ENCODE measurements at places on chromosomes 7 and 10. TPM values are rescaled to one million over a fixed set of nuclear protein-coding genes. Genes with fewer than 3 reads are reported as not detected.

DNA sequence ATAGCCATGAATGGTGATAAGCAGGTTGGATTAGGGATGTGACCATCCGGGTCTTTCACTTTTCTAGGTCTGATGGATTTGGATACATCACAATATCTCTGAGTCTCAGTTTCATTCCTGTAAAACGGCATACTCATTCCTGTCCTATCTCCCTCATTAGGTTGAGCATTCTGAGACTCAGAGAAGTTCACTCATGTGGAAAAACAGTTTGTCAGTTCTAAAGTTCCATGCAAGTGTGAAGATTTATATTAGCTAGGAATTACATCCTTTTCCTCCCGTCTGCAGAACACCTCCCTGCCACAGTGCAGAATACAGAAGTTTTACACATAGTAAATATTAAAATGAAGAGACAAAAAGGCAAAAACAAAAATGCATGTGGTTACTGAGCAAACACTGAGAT, 94.2 kb upstream of the SLC25A13 start:
- no peak for DNase-seq

- no peak for DNase-seq
Measured at GRCh38 chr7:38902449-38902848, 6.5 kb downstream of the VPS41 start.

DNA sequence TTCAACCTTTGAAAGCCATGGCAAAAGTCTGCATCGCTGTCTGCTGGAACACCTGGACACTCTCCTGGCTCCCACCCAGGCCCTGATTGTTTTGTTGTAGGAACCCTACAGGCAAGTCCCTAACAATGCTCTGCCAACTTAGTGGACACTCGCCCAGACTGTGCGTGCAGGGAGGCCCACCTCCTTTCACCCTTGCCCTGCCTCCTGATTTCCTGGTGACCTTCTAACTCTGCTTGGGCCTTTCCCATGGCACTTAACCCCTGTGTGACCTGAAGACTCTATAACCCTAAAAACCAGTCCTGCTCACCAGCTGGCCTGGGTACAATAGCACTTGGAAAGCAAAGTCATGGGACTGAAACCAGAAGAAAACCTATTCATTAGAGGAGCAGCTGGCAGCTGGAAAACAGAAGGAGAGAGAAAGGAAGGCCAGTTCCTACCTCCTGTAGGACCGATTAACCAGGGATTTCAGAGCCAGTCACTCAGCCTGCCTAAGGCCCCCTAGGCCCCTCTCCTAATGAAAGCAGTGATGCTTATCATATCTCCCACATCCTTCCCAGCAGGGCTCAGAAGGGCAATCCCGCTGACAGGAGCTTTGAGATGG, 82.7 kb upstream of the KMT2E start:
- no peak for DNase-seq

DNA sequence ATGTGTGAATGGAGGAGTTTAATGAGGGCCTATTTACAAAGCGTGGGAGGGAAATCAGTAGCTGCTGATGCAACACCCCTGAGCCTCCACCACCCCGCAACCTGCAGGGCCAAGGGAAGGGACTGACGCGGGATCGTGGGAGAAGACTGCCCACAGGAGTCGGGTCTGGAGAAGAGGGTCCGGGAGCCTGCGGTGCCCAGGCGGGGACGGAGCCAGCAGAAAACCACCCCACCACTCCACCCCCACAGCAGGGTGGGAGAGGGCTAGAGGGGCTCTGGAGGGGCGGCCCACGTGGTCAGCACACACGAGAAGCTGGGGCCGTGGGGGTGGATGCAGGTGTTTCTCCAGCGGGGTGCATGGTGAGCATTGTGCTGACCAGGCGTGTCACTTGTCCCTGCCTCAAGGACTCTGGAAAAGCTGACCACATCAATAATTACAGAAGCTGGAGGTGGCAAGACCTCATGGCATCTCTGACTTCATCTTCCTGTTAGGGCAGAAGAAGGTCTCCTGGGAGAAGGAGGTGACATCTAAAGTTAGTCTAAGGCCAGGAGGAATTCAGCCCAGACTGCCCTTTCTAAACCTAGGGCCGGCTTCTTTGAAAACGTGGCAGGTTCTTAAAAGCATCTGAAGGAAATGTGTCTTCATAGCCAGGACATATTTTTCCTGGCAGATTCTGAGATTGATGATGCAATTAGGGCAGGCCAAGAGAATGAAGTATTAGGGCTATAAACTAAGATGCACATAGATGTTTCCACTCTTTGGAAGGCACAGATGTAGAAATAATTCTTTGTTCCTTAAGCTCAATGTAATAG, 150.9 kb downstream of the RGS10 start:
- no peak for DNase-seq

GRCh38 chr7:114630201-114630990, 215.8 kb downstream of the FOXP2 start:
- DNase-seq = no peak

- no peak for DNase-seq
Measured at GRCh38 chr10:17784688-17785087, 24.5 kb upstream of the MRC1 start.

- no peak for DNase-seq
Measured at GRCh38 chr10:125010362-125010761, 68.4 kb downstream of the ZRANB1 start.

- peak; percentile 13 for DNase-seq
Measured at GRCh38 chr10:38038107-38038931, 27.8 kb downstream of the ZNF33A start.

- no peak for DNase-seq
Measured at GRCh38 chr7:35556515-35557471, 138.1 kb downstream of the HERPUD2 start.

DNA sequence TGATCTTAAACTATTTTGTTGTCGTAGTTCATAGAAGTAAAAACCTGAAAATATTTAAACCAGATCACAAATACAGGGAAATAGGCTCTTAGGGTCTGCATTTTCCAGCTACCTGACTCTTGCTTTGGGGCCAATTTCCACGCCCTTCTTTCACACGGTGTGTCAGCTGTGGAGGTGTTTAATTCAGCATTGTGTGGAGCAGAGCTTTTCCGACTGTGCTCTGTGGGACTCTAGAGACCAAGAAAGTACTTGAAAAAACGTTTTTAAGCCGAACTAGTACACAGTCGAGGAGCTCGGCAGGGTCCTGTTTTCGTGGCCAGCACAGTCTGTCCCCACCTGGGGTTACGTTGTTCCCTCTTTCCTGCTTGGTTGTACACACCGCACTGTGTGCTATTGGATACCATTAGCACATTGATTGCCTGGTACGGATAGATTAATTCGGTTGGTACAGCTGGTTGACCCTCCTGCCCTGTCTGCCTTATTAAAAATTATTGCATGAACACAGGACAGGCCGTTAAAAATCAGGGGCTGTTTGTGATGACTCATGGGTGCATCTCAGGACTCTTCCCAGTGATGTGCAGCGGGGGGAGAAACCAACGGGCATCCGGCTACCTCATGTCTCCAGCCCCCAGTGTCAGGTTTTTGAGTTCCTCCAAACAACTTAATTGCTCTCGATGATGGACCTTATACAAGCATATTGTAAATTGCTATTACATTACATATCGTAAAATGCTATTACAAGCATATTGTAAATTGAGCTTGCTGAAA, 80.7 kb upstream of the BTBD16 start:
- no peak for DNase-seq

DNA sequence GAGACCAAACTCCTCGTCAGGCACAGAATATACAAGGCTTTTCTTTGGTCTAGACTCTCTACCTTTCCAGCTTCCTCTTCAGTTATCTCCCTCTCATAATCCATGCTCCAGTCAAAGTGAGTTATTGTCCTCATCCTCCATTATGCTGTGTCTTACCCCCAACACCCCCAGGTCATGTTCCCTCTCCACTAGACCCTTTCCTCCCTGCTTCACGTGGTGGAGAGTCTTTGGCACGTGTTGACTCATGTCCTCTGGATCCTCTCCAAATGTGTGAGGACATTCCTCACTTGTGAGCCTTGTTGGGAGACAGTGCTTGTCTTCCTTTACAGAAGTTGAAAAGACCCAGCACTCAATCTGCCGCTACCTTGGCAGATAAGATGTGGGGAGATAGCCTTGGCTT, 36.0 kb upstream of the DLD start:
- no peak for DNase-seq

DNA sequence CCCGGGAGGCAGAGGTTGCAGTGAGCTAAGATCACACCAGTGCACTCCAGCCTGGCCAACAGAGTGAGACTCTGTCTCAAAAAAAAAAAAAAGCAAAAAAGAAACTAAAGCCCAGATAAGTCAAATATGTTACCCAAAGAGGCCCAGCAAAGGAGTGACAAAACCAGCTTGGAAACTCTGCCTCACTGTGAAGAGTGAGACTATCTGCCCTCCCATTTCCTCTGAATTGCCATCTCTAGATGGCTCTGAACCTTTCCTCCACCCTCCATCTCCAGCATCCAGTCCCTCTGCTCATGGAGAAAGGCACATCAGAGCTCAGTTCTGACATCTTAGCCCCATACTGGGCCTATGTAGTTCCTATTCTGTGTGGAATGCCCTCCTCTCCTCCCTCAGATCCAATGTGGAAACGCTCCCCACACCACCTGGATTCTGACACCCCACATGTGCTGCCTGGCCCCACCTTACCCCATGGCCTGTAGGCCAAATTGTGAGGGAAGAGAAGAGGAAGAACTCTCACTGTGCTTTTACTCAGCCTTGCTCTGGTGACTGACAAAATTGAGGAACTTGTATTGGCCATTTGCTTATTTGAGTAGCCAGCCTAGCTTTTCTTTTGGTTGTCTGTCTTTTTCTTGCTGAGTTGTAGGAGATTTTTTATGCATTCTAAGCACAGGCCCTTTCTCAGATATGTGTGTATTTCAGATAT, 18.0 kb upstream of the NUDCD3 start:
- DNase-seq = peak; percentile 22

DNA sequence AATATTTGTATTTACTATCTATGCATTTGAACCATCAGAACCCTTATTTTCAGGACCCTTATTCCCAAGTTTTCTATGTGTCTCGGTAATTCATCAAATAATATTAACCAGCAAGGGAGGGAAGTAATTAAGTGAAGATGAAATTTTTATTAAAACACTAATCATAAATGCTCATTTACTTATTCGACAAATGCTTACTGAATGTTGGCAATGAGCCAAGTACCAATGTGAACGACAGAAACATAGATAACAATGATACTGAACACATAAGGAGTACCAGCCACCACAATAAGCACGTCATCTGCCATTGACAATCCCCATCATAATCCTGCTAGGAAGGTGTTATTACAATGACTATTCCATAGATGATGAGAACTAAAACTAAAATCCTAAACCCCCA, 45.5 kb downstream of the GRM8 start:
- no peak for DNase-seq

GRCh38 chr10:62689712-62690111, 114.8 kb upstream of the ADO start:
- DNase-seq = no peak

DNA sequence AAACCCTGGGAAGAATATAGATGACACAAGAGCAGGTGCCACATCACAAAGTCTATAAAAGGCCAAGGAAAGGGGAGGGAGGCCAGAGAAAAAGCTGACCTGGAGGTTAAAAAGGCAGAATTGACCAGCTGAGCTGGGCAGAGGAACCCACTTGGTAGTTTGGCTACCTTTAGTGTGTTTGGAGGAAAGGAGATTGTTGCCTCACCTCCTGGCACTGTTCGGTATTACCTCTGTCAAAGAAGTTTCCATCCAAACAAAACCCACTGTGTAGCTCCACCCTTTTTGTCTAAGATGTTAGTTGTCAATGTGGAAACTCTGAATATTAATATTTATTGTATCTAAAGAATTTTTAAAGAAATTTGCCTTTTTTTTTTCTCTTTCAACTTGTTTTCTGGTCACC, 23.4 kb downstream of the ENTPD7 start:
- DNase-seq = no peak

GRCh38 chr7:84663224-84663623, 468.6 kb upstream of the SEMA3A start:
- no peak for DNase-seq

CPN1 gene
- total RNA-seq = not detected

CALCR gene
- total RNA-seq = not detected

ASIC3 gene
- total RNA-seq = 5.3 TPM

CCDC3 gene
- 0.45 TPM for total RNA-seq

IFIT1B gene
- total RNA-seq = not detected

UMAD1 gene
- 17.6 TPM for total RNA-seq

KIF20B gene
- 65.6 TPM for total RNA-seq

FOXI2 gene
- total RNA-seq = not detected

CLCN1 gene
- 0.17 TPM for total RNA-seq

Measured in activated CD4-positive, alpha-beta memory T cell treated with anti-CD3 and anti-CD28 coated beads for 36 hours (primary cell).